Myocyte (in vitro differentiated cells): ENCODE measurements at places on chromosomes 2 and 18. TPM values are rescaled to one million over a fixed set of nuclear protein-coding genes. Genes with fewer than 3 reads are reported as not detected.

ZNF142 gene
- total RNA-seq = 10.9 and 14.9 TPM in 2 replicates

DSG1 gene
- not detected in 2 replicates for total RNA-seq

SRD5A2 gene
- total RNA-seq = 0.10 and 0.19 TPM in 2 replicates

XIRP2 gene
- 9.4 and 35.7 TPM in 2 replicates for total RNA-seq

L3MBTL4 gene
- total RNA-seq = 0.05 TPM in 1 of 2 replicates, not detected in the other

ERCC3 gene
- 34.7 and 34.9 TPM in 2 replicates for total RNA-seq

LRRC30 gene
- total RNA-seq = not detected in 2 replicates

LRP2 gene
- 0.10 TPM in 1 of 2 replicates, not detected in the other for total RNA-seq

DNA sequence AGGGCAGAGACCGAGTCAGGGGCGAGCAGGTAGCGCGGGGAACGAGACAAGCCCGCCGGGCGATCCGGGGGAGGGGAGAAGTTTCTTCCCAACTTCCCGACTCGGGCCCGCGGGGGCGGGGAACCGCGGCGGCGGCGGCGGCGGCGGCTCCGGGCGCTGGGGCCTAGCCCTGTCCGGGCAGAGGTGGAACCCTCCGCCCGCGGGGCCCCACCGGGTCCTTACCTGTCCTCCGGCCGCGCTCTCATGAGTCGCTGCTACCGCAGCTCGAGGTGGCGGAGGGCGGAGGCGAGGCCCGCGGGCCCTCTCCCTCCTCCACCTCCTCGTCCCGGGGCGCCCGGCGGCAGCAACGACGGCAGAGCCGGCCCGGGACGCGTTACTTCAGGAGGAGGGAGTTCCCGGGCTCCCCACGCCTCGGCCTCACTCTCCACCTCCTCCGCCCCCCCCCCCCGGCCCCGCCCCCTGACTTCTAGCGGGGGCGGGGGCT, at the start of gene YES1:
Gene YES1 (minus strand): TSS at position 351 of the 484 bp plus-strand sequence. CDS start 55,415 bp downstream, outside the sequence.
- peak; percentile 75 for DNase-seq

DNA sequence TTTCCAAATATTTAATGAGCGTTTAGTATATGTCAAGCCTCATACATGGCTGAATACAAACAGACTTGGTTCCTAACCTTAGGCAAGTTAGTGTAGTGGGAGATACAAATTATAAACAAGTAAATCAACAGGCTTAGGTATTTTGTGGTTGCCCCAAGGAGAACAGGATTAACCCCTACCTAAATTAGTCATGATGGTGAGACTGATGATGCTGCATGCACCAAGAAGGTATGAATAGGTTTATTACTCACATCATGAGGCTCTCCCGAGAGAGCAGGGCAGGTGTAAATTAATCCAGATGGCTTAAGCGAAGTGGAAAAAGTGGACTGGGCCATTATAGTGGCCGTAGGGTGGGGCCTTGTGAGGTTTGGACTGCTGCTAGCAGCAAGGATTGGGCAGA, 118.1 kb upstream of the GCFC2 start:
- DNase-seq = no peak

GRCh38 chr18:61844726-61845125, 48.1 kb downstream of the RNF152 start:
- DNase-seq = no peak

DNA sequence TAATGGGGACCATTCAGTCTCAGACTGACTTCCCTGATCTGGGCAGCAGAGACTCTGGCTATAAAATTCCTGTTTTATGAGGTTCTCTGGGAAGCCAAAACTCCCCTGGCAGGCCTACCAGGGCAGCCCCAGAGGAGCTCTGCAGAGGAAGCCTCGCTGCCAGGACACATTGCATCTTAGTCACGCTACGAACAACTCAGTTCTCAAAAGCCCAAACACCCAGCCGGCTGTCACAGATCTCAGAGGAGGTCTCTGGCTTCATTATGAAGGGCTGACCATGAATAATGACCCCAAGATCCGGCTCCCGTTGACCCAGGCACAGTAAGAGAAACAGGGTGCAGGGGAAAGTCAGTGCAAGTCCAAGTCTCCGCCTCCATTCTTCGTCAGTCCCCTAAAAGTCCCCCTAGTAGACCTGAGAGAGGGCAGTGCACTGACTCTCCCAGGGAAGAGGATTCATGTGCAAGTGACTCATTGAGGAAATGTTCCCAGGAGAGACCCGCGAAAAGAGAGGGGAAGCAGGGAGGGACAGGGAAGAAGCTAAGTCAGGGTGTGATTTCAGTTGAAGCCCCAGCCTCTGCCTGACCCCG, 212.3 kb downstream of the CYP26B1 start:
- DNase-seq = peak; percentile 70

- peak; percentile 81 for DNase-seq
Observed at GRCh38 chr2:237141571-237142051, 55.9 kb downstream of the COPS8 start.

DNA sequence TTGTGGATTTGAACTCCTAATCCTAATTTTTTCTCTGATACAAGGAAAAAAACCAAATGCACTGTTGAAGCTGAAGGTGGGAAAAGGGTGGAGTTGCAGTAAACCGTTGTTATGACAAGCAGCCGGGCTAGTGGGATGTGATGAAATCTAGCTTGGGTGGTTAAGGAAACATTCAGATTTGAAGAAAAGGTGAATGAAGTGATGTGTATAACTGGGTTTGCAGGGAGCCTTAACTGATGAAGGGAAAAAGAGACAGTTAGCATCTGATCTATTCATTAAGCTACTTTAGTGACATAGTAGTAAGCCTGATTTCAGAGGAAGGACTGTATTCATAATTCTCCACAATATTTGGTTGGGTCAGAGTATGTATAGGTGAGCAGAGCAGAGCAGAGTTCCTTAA, 3.5 kb downstream of the EML6 start:
- DNase-seq = no peak

DNA sequence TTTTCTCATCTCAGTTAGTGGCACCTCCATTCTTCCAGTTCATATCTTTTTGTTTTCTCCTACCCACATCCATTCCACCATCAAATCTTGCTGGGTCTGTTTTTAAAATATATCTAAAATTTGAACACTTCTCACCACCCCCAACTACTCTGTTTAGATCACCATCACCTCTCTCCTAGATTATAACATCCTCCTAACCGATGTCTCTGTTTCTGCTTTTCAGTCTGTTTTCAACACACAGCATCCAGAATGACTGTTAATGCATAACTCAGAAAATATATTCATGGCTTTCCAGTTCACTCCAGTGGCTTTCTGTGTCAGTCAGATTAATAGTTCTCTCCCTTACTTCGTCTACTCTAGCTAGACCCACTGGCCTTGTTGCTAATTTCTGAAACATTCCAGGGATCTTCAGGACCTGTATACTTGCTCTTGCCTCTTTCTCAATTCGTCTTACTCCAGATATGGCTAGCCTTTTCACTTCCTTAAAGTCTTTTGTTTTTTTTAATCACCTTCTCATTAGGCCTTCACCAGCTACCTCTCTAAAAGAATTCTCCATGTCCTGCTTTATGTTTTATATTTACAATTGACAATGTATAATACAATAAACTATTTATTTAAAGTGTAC, 105.3 kb downstream of the COMMD1 start:
- DNase-seq = no peak

- no peak for DNase-seq
Observed at GRCh38 chr2:29247336-29247914, 132.2 kb downstream of the CLIP4 start.

GRCh38 chr2:31286230-31286629, 52.3 kb downstream of the EHD3 start:
- no peak for DNase-seq

DNA sequence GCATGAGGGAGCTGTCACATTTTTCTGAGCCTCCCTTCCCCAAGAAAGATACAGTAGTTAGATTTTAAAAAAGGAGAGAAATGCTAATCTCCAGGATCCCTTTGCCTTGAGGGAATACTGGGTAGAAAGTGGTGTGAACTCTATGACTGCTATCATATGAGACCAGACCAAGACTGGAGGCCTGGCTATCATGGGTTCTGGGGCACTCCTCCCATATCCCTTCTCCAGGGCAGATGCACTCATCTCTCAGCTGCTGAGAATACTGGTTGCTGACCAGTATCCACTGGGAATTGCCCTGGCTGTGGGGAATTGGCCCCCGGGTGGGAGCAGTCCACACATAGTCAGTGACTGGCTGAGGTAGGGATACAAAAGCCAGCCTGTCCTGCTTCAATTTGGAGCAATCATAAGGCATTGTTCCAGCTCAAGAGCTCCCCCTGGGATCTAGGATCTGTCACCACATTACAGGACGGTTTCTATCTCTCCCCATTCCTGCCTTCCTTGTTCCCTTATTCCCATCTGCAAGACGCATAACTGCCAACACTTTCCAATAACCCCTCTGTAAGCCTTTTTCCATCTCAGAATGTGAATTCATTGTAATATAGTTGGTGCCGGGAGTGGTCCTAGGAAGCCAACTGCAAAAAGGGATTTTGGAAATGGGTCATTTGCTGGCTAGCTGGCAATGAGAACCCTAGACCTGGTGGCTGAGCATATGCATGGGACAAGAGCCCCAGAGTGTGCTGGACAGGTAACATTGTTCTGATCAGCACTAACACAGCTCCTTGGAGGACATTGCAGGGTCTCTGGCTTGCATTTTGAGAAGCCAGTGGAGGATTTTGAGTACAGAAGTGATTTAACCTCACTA, 35.4 kb upstream of the REEP1 start:
- peak; percentile 78 for DNase-seq

DNA sequence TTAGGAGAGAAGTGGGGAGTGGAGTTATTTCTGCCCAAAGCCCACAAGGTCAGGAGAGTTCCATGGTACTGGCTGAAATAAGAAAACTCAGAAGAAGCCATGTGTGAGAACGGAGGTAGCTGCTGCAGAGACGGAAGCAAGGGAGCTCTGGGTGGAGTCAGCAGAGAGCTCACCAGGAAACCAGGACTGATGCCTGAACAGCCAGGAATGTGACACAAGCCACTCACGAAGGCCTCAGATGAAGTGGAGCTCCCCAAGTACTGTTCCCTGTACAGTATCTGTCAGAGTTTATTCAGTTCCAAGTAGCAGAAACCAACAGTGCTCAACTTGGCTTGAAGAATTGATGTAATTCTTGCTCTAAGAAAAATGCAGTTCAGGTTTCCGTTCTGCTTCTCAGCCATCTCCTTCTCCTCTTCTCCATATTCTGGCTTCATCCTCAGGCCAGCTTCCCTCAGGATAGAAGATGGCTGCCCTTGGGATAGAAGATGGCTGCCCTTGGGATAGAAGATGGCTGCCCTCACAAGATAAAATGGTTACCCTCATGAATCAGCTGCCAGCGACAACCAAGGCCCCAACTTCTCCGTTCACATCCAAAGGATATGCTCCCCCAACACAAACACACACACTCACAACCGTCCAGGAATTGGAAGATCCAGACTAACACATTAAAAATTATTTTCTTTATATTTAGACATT, 117.4 kb upstream of the SH3BP4 start:
- DNase-seq = no peak

DNA sequence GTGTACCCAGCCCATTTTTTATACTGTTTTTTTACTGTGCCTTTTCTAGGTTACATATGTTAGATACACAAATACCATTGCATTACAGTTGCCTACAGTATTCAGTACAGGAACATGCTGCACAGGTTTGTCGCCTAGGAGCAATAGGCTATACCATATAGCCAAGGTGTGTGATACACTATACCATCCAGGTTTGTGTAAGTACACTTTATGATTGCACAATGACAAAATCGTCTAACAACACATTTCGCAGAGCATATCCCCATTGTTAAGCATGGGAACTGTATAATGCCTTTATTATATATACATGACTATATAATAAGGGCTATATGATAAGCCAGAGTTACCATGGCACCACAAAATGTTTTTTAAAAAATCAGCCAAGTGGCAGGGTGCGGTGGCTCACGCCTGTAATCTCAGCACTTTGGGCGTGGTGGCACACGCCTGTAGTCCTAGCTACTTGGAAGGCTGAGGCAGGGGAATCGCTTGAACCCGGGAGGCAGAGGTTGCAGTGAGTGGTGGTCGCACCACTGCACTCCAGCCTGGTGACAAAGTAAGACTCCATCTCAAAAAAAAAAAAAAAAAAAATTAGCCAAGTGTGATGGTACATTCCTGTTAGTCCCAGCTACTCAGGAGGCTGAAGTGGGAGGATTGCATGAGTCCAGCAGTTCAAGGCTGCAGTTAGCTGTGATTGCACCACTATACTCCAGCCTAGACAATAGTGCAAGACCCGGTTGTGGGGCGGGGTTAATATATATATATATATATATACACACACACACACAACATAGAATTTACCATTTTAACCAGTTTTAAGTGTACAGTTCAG, 2.8 kb upstream of the CENPA start:
- DNase-seq = no peak

DNA sequence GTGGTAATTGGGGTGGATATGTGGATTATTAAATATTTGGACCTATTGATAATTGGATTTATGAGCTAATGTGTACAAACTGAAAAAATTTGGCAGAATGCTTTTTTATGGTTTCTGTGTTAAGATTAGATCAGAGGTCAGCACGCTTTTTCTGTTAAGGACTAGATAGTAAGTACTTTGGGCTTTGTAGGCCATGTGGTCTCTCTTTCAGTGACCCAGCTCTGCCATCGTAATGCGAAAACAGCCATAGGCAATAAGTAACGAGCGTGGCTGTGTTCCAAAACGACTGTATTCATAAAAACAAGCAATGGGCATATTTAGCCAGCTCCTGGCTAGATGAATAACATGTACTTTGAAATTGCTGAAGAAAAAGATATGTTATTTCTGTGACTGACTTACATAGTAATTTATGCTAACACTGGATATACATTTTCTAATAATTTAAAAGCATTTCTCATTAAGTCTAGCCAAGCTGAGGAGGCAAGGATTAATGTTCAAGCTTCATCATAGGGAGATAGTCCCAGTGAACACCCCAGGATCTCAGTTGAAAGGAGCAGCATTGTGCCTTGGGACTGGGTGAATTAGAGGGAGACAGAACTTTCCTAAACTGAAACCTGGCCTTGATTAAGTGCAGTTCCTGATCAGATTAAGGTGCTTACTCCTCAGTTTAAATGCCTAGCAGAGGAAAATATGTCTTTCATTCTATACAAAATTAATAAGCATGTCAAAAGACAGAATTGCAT, 20.0 kb downstream of the CCDC138 start:
- DNase-seq = no peak

- DNase-seq = no peak
Observed at GRCh38 chr18:2896990-2897389, 50.2 kb downstream of the EMILIN2 start.

GRCh38 chr18:58223717-58224424, 179.8 kb downstream of the NEDD4L start:
- peak; percentile 92 for DNase-seq

- no peak for DNase-seq
Observed at GRCh38 chr2:156884216-156884615, 373.3 kb upstream of the GALNT5 start.

DNA sequence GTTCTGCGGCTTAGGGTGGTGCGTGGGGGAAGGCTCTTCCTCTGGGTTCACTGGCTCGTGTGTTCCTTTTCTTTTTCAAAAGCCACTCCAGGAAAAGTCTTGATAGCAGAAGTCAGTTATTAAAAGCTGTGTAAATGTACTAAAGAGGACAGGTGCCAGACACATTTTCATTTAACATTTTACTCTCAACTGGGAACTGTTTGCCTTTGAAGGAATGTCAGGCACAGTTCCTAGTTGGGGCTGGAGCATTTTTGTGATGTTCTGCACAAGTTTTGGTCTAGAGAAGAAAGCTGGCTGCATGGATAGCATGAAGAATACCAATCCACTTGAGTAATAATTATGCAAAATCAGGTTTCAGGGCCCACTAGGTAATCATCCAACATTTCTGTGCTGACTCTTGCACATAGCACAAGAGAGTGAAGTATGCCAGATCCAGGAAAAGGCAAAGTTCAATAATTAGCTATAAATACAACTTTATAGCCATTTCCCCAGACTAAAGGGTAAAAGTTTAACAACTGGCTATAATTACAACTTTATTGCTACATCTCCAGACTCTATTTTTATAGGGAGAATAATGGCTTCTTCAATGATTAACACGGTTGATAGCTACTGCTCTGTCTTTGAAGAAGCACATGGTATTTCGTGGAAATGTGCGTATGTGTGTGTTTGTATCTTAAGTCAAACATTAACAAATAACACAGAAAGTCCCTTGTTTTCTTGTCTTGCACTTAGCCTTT, 16.2 kb downstream of the SCYGR8 start:
- no peak for DNase-seq
